GF-D8 (cell line): ENCODE measurements at places on chromosomes 3 and 15.

DNA sequence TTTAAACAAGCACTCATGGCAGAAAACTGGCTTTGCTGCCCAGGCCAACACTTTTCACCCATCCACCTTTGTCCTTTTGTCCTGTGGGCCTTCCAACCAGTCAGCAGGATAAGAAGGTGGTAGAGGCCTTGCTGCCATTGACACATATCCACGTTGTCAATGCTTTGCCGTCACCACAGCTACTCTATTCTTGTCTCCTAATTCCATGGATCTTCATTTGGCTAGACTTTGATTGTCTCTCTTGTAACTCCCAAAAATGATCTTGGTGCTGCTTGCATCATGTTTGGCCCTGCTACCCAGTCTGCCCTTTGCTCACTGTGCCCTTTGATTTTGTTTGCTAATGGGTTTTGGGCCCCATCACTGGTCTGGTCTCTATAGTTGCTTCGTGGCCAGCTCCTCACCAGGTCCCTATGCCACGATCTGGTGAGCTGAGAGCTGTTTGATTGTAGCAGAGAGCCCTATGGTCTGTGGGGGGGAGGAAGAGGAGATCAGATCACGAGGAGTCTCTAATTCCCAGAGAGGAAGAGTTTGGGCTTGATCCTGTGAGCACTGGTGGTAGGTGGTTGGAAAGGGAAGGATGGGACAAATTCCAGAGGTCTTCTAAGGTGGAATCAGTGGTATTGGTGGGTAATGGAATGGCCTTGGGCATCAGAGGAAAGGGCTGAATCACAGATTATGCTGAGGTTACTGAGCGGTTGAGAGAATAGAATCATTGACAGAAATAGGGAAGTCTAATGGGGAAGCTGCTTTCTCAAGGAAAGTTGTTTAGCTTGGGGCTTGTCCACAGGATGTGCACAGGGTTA lies 40.3 kb downstream of the ABHD2 start:
- peak; percentile 66 for DNase-seq

- DNase-seq = no peak
Measured at GRCh38 chr3:185439745-185440466, 58.9 kb downstream of the TMEM41A start.

DNA sequence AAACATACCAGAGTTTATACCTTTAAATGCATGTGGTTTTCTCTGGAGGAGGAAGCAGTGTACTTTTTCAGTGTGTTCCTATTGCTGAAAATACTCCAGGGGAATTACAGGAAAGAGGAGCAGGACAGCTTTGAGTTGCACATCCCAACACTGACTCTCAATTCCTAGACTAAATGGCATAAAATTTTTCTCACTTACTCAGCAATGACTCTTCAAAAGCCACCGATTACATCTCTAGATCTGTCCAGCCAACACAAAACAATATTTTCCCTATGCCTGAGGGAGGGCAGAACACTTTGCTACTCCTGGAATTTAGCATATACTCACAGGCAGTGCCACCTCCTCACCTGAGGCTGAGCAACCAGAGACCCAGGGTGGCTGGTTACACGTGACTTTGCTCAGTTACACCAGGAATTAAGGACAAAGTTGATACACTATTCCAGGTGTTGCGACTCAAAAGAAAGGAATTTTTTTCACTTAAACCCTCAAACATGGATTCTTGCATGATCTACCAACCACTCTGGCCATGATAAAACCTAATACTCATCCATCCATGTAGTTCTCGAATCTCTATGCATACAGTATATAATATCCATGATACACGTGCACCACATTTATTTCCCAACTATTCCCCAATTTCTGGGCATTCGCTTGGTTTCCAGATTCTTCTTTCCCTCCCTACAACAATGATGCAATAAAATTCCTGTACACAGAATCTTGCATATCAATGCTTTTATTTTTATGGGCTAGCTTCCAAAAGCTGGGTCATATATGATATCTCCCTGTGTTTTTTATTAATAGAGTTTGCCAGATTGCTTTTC lies 194.6 kb downstream of the THRB start:
- DNase-seq = no peak

GRCh38 chr3:159555205-159555604 lies 433.4 kb upstream of the IL12A start:
- DNase-seq = no peak

GRCh38 chr3:52472239-52473000 lies 17.0 kb downstream of the NISCH start:
- DNase-seq = no peak
